ENCODE measurements at places on chromosomes 5 and 9. TPM values are rescaled to one million over a fixed set of nuclear protein-coding genes. Genes with fewer than 3 reads are reported as not detected.

Gene LECT2
- total RNA-seq, result not detected

Gene CCT5
- 360 TPM for total RNA-seq

Gene FOXD4L6
- total RNA-seq, result not detected

Gene CARD9
- 1.0 TPM for total RNA-seq

Gene OLFM1
- 2.0 TPM for total RNA-seq

Gene CARTPT
- not detected for total RNA-seq

Gene EIF4EBP3
- total RNA-seq, result 1.8 TPM

Gene GM2A
- 28.2 TPM for total RNA-seq

Data from fibroblast of lung (primary cell).